Upper lobe of right lung (tissue), 1 donor: ENCODE measurements at places on chromosomes 6 and 20. TPM values are rescaled to one million over a fixed set of nuclear protein-coding genes. Genes with fewer than 3 reads are reported as not detected.

DNA sequence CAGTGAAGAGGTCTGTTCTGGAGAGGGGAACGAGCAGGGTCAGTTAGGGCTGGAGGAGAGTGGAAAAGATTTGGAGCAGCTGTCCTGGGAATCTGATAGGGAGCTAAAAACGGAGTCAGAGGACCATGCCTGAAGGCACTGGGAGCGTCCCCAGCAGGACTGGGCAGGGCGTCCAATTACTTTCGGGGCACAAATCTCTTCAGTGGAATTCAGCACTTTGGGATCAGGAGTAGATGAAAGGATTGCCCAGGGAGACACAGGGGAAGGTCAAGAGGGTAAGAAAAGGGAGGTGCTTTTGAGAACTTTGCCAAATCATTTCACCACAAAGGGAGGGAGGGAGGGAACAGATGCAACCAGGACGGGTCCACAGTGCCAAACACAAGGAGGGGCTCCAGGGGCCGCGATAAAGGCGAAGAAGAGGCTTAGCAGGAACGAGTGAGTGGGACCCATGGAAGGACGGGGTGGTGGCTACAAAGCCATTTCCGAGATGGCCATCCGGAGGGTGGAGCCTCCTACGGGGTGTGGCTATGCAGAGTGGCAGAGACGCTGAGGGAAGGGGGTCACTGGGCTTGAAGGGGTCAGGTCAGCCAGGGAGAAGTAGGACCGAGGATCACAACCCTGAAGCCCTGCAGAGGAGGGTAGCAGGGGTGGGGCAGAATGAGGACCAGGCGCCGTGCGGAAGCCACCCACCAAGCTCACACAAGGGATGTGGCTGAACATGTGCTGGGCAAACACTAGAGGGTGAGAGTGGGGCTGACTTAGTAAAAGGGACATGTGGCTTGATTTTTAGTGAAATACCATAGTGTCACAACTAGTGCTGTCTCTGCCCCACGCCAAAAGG is 180.0 kb upstream of the RREB1 start:
- DNase-seq: peak; percentile 78
- H3K4me3 ChIP-seq: peak overlapping the region; percentile 8
- peak overlapping the region; percentile 39 for H3K27ac ChIP-seq
- no peaks in the 10 kb centered on the region for H3K36me3 ChIP-seq
- peaks cover 14% of the 10 kb centered on the region for H3K4me1 ChIP-seq

- H3K27me3 ChIP-seq: peaks cover 26% of the 10 kb centered on the region
- H3K4me1 ChIP-seq: no peaks in the 10 kb centered on the region
- H3K36me3 ChIP-seq: no peaks in the 10 kb centered on the region
- peak; percentile 86 for DNase-seq
These were observed 2.0 kb downstream of the FOXQ1 start for GRCh38 chr6:1313767-1314503.

GRCh38 chr6:4327841-4328240 is 192.5 kb upstream of the ECI2 start:
- no peak overlapping the region for H3K27ac ChIP-seq
- H3K36me3 ChIP-seq: no peaks in the 10 kb centered on the region
- H3K27me3 ChIP-seq: no peaks in the 10 kb centered on the region
- H3K4me1 ChIP-seq: no peaks in the 10 kb centered on the region
- DNase-seq: no peak

GRCh38 chr6:141048451-141048850 is 1084.3 kb upstream of the GJE1 start:
- DNase-seq: no peak
- H3K4me3 ChIP-seq: no peak overlapping the region
- H3K4me1 ChIP-seq: no peaks in the 10 kb centered on the region
- no peak overlapping the region for H3K27ac ChIP-seq
- no peaks in the 10 kb centered on the region for H3K27me3 ChIP-seq

DNA sequence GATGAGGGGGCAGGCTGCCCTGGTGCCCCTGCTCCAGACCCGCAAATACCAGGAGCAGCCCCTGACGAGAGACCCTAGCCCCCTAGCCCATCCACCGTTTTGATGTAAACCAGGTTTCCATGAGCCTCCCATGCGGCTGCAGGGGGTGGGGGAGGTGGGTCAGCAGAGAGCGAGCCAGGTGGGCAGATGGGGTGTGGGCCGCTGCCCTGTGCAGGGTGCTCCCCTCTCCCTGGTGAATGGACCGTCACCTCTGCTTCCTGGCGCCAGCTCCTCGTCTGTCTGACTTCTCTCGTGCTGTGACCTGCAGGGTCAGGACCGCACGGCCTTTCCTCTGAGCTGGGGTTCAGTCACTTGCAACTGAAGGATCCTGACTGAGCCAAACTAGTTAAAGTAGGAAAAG is 15.7 kb upstream of the BHLHE23 start:
- DNase-seq: peak; percentile 38
- peaks cover 74% of the 10 kb centered on the region for H3K27me3 ChIP-seq
- no peaks in the 10 kb centered on the region for H3K36me3 ChIP-seq
- no peak overlapping the region for H3K4me3 ChIP-seq
- H3K4me1 ChIP-seq: peaks cover 8% of the 10 kb centered on the region
- H3K27ac ChIP-seq: no peak overlapping the region

DNA sequence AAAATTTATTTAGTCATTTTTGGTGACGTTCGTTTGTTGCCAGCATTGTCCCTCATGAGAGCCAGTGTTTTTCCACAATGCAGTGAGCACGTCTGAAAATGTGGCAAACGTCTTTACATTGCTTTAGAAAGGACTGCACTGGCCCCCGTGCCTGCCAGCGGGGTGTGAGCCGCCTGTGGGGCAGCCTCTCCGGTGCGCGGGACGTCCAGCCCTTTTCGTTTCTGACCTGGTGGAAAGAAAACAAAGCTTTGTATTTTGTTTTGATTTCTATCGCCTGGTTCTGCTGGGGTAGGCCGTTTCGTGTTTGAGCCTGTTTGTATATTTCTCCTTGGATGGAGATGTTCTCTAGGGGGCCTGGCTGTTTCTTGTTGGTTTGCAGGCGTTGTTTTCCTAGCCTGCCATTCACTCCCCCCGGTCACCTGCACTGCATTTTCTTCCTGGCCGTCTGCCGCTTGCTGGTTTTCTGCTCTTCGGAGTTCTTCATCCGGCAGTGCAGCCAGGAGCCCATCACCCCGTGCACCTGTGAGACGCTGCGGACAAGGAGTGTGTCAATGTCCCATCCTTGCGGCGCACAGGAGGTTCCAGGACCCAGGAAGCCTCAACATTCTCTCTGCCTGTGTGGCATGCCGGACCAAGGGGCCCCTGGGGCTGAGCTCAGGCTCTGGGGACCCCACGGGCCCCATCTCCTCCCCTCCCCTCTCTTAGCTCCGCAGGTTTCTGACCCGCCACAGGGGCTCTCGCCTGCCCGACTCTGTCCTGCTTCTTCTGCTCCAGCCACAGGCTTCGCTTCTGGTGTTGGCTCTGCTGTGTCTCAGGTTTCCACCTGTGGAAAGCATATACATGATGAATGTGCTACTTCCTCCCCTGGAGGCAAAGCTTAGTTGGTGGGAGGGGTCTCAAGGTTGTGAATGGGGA is 100.5 kb downstream of the CDH4 start:
- H3K36me3 ChIP-seq: no peaks in the 10 kb centered on the region
- H3K4me1 ChIP-seq: no peaks in the 10 kb centered on the region
- H3K4me3 ChIP-seq: no peak overlapping the region
- H3K27me3 ChIP-seq: peaks cover 15% of the 10 kb centered on the region

DNA sequence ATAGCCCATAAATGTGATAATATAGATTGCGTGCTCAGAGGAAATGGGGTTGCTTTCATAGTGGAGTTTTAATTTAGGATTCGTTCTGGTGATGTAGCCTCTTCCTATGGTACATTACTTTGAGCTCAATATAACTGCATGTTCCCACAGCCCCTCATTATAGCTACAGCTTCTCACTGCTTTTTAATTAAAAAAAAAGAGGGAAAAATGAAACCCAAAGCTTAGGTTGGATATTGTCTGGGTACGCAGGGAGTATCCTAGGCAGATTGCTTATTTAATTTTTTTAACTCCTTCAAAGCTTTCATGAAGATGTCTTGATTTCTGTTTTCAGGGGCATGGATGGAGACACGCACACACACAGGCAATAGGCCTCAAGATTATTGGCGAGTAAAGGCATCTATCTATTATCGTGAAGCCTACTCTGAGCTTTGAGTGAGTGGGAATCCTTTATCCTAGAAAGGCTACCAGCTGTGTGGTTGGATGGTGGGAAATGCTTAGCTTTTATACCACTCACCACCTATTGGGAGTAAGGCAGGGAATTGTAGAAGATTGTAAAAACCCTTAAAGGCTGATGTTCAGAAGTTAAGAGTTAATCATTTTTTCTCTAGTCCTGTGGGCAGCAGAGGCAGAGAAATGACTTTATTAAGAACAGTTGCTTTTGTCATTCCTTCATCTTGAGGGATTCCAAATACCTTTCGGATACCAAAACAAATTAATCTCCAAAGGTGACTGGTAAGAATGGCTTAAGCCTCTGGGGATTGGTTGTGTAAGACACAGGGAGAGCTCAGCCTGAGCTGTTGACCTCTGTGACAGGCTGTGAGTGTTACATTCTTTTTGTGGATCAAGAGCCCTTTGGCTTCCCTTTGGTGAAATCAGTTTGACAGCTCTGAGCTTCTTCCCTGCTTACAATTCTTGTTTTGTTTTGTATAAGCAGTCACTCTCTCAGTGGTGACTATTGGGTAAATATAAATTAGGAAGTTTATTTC is 33.4 kb downstream of the CTNNBL1 start:
- H3K27ac ChIP-seq: peak overlapping the region; percentile 43
- H3K36me3 ChIP-seq: peaks cover 5% of the 10 kb centered on the region
- H3K4me3 ChIP-seq: no peak overlapping the region
- DNase-seq: no peak
- H3K4me1 ChIP-seq: peaks cover 22% of the 10 kb centered on the region

GRCh38 chr6:139647841-139648240 is 273.4 kb upstream of the CITED2 start:
- no peaks in the 10 kb centered on the region for H3K4me1 ChIP-seq
- DNase-seq: no peak
- H3K27me3 ChIP-seq: no peaks in the 10 kb centered on the region
- H3K36me3 ChIP-seq: no peaks in the 10 kb centered on the region
- no peak overlapping the region for H3K27ac ChIP-seq

DNA sequence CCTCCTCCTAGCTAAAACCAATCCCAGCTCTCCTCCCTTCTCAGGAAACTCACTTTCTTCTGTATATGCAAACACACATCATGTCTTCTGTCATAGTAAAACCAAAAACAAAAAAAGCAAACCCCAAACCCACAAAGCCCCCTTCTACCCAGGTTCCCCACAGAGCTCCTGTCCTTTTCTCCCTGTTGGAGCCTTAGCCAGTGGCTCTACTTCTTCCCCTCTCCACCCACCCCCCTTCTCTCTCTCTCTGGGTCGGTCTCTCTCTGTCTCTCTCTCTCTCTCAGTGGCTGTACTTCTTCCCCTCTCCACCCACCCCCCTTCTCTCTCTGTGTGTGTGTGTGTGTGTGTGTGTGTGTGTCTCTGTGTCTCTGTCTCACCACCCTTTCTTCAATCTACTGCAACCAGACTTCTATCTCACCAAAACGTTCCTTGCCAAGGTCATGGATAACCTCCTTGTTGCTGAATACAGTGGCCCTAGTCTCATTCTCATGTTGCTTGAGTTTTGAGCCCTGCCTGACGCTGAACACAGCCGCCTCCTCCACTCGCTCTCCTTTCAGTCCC is 8.7 kb upstream of the OSER1 start:
- no peak for DNase-seq
- H3K27ac ChIP-seq: no peak overlapping the region
- H3K36me3 ChIP-seq: no peaks in the 10 kb centered on the region
- H3K27me3 ChIP-seq: no peaks in the 10 kb centered on the region
- no peak overlapping the region for H3K4me3 ChIP-seq
- peaks cover 13% of the 10 kb centered on the region for H3K4me1 ChIP-seq

DNA sequence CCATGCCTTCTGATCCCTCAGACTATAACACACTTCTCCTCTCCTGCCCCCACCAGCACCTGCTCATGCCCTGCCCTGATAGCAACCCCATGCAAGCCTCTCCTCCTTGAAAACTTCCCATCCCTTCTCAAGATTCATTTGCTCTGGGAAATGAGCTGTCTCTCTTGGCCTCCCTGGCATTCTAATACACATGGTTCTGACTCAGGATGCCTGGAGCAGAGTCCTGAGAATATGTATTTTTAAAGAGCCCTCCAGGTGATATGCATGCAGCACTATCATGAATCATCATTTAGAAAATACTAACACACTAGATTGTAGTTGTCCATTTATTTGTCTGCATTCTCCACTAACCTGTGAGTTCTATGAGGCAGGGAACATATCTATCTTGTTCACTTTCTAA is 26.6 kb downstream of the HDGFL1 start:
- no peaks in the 10 kb centered on the region for H3K36me3 ChIP-seq
- no peak overlapping the region for H3K27ac ChIP-seq
- no peak overlapping the region for H3K4me3 ChIP-seq
- no peak for DNase-seq
- H3K27me3 ChIP-seq: no peaks in the 10 kb centered on the region
- no peaks in the 10 kb centered on the region for H3K4me1 ChIP-seq

The SLC35F1 gene
- total RNA-seq: 0.29 TPM

The CSTF1 gene
- total RNA-seq: 27.8 TPM

The NOTCH4 gene
- total RNA-seq: 78.7 TPM

The SPATS1 gene
- total RNA-seq: not detected

The EHMT2 gene
- 36.0 TPM for total RNA-seq

The TBXT gene
- not detected for total RNA-seq

The HSPA1L gene
- 2.0 TPM for total RNA-seq

The TUBB1 gene
- total RNA-seq: 3.0 TPM

The TGM3 gene
- total RNA-seq: not detected
